ENCODE measurements at places on chromosomes 1 and 21.

- no peak for DNase-seq
Observed at GRCh38 chr21:26280775-26281174, 110.2 kb upstream of the APP start.

- DNase-seq, result no peak
Observed at GRCh38 chr1:226717256-226717909, 21.7 kb downstream of the ITPKB start.

- DNase-seq, result no peak
Observed at GRCh38 chr1:169081503-169082123, 24.9 kb upstream of the ATP1B1 start.

DNA sequence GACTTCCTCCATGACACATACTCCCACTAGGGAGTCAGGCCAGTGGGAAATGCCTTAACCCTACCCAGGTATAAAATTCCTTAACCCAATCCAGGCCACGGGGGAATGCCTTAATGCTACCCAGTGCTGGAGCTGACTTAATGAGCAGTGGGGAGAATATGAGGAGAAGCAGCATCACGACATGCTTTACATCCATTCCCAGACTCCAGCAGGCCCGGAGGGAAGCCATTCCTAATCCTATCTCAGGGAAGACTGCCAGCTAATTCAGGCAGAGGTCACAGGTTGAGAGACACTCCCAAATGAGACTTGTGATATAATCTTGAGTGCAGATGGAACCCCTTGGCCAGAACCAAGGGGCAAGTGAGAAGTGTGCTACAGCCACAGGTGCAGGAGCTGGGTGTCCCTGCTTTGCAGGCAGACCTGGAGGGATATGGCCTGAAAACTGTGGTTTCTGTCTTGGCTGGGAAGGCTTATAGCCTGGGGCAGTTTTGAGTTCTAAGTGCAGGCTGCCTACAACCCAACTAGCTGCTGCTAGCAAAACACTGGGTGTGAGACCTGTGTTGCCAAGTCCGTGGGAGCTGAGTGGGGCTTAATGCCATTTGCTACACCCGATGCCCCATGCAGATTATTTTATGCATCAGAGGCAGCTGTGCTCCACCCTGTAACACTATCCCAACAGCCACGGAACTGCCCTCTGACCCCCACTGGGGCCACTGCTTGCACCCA is 45.1 kb upstream of the GUCA2A start:
- DNase-seq, result no peak

All from NCI-H1417 (cell line).